Hematopoietic multipotent progenitor cell treated with erythropoietin and hydrocortisone succinate and interleukin-3 and kit ligand, for 6 days (in vitro differentiated cells): ENCODE measurements at places on chromosomes 2 and 18.

- DNase-seq = peak; percentile 42
Observed at GRCh38 chr18:26228562-26229260, 2.5 kb downstream of the TAF4B start.

DNA sequence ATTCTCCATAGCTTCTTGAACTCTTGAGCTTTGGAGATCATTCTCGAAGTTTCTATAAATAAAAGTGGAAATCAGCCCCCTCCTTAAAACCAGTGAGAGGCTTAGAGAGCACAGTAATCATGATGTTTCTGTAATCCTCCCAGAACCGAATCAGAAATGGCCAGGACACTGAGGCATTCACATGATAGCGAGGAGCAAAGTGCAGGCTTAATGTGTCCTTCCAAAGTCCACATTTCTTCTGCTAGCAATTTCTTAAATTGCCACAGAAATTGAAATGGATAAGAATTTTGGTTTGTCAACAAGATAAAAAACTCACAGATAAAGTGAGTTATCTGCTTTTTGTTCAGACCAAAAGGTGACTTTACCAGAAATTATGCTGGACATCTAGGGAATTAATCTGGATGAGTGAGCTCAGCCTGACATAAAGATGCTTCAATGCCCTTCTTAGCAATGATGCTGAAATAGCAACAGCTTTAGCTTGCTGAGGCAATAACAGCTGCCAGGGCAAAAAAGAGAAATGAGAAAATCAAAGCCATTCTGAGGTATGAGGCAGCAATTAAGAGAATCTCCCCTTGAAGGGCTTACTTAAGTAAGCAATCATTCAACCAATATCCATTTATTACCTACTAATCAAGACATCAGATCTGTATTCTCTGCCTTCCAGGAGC, 82.4 kb upstream of the PHLPP1 start:
- no peak for DNase-seq

- DNase-seq = no peak
Observed at GRCh38 chr2:204250692-204251091, 294.6 kb upstream of the PARD3B start.

DNA sequence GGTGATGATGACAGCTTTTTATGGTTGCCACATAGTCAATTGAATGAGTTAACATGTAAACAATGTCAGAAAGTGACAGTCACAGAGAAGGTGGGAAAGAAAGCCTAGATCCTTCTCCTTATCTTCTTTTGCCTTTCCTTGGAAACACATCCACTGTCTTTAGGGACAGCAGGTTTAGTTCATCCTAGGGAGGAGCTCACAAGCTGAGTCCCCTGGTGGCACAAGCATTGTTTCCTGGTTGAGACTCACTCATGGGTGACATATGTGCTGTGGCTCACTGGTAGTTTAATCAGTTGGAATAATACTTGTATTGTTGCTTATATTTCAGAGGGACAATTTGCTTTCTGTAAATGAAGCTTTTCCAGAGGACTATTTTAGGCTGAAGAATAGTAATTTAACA, 598.5 kb downstream of the CNTNAP5 start:
- DNase-seq = no peak

GRCh38 chr18:78970774-78971333, 8.8 kb upstream of the SALL3 start:
- no peak for DNase-seq

- no peak for DNase-seq
Observed at GRCh38 chr18:35352283-35352682, 8.1 kb upstream of the ZNF24 start.

DNA sequence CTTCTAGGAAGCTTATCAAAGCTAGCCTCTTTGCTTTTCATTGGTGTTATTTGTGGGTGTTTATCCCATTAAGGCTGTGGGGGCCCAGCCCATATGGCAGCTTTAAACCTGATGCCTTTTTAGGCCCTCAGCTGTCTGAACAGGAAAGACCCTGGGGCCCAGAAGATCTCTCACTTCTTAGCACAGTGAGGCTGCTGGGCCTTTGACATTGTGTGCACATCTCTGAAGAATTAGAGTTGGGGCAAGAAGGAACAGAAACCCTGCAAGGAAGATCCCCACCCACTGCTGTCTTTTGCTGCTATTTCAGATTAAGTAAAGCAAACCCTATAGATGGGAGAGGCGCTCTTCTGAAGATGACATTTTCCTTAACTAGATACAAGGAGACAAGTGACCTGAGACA, 250.0 kb downstream of the SMAD2 start:
- no peak for DNase-seq

GRCh38 chr2:3730646-3731045, 27.3 kb downstream of the DCDC2C start:
- DNase-seq = no peak

DNA sequence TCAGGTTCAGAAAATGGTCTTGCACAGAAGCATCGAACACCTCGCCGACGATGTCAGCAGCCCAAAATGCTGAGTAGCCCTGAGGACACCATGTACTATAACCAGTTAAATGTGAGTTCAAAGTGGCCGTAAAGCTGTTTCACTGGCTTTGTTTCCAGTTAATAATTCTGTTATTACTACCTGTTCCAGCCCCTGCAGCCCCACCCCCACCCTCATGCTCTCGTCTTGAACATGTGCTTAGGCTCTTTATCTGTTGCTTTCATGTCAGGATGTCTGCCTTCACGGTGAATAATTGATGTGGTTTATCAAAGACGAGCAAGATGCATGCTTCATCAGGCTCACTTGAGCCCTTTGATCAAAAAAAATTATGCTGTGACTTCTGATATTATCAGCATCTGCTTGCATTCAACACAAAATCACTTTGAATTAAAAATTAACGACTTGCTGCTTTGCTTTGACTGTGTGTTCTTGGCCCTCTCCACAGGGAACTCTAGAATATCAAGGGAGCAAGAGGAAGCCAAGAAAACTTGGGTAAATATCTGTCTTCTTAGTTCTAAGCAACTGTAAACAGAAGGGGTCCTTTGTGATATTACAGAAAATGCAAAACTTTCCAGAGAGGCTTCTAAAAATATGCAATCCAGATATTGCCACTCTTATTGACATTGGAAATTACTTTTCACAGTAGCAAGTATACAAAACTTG, 63.4 kb upstream of the SP5 start:
- no peak for DNase-seq

DNA sequence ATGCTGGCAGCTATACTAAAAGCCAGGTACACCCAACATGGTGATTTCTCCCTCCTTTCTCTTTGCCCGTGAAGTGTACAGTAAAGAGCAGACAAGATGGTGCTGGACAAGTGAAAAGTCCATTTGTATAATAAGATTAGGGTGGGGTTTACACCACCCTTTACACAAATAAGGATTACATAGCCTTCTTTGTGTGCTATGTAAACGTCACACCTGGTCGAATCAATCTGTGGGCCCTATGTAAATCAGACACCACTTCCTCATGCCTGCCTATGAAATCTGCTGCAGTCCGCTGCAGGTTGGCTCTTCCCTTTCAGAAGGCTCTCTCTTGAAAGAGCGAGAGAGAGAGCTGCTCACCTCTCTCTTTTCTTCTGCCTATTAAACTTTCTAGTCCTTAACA, 1054.3 kb upstream of the SLC39A10 start:
- no peak for DNase-seq

- no peak for DNase-seq
Observed at GRCh38 chr2:214135966-214136365, 274.9 kb upstream of the VWC2L start.

DNA sequence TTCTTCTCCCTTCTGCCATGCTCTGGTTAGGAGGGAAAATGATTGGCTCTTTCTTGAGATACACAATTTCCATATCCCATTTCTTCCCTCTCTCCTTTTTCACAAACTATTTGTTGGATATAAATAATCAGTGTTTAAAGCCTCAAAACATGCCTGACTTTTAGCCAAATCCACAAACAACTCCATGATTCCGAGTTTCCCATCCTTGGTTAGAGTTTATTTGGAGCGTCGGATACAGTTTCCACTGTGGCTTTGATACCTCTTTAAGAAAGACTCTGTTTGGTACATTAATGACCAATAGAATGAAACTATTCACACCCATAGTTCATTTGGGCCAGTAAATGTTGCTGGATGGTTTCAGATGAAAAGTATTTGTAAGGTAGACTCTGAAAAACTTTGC, 5.9 kb upstream of the FHL2 start:
- DNase-seq = no peak

- DNase-seq = no peak
Observed at GRCh38 chr18:39825485-39826150, 2129.4 kb upstream of the PIK3C3 start.

- no peak for DNase-seq
Observed at GRCh38 chr18:7248877-7249276, 18.0 kb downstream of the LRRC30 start.

DNA sequence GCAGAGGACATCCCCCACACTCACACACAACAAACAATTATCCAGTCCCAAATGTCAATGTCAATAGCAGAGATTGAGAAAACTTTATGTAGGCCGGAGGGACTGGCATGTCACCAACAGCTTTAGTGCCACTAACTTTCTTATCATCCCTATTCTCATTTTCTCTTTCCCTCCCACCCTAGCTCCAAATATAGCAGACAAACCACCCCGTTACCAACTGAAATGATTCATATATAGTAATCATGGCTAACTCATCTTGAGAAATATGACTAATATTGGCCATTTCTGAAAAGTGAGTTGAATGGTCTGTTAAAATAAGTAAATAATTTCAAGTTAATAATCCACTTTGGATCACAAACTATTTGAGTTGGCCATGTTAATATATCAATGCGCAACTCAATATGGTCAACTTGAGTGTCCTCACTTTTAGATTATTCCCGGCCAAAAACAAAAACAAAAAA, 242.1 kb upstream of the RND3 start:
- DNase-seq = no peak

- DNase-seq = no peak
Observed at GRCh38 chr2:207750345-207750744, 19.4 kb downstream of the FZD5 start.

- DNase-seq = no peak
Observed at GRCh38 chr2:55309446-55309845, 40.4 kb upstream of the MTIF2 start.

GRCh38 chr2:41242001-41242331, 790.1 kb upstream of the SLC8A1 start:
- no peak for DNase-seq

- DNase-seq = no peak
Observed at GRCh38 chr2:201219328-201220096, 36.6 kb downstream of the CASP10 start.

DNA sequence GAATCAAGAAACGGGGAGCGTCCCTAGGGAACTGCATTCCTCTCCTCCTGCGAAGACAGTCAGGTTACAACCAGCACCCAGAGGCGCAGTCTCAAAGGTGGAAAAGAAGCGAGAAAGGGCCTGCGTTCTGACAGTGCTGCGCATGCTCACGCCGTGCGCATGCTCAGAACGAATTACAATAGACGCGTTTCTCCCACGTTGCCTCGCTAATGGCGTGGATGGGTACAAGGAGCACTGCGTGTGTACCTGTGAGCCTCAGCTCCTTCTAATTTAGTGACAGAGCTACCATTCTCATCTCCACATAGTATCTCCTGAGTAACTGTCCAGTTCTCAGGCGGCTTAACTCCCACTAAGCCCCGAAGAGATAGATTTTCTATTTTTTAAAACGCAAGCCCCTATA, 448.8 kb downstream of the TXNL1 start:
- DNase-seq = no peak

- peak; percentile 80 for DNase-seq
Observed at GRCh38 chr2:64488050-64488974, 34.4 kb downstream of the LGALSL start.

GRCh38 chr2:129642526-129643043, 336.9 kb upstream of the RAB6C start:
- no peak for DNase-seq

GRCh38 chr2:233041722-233042323, 9.4 kb downstream of the NEU2 start:
- DNase-seq = no peak

- DNase-seq = no peak
Observed at GRCh38 chr2:188437537-188437936, 145.9 kb downstream of the GULP1 start.

GRCh38 chr2:157325786-157326185, at the start of gene ERMN:
TSS of gene ERMN (minus strand) at chr2:157325824. CDS start at chr2:157325642, 182 bp downstream.
- DNase-seq = no peak

DNA sequence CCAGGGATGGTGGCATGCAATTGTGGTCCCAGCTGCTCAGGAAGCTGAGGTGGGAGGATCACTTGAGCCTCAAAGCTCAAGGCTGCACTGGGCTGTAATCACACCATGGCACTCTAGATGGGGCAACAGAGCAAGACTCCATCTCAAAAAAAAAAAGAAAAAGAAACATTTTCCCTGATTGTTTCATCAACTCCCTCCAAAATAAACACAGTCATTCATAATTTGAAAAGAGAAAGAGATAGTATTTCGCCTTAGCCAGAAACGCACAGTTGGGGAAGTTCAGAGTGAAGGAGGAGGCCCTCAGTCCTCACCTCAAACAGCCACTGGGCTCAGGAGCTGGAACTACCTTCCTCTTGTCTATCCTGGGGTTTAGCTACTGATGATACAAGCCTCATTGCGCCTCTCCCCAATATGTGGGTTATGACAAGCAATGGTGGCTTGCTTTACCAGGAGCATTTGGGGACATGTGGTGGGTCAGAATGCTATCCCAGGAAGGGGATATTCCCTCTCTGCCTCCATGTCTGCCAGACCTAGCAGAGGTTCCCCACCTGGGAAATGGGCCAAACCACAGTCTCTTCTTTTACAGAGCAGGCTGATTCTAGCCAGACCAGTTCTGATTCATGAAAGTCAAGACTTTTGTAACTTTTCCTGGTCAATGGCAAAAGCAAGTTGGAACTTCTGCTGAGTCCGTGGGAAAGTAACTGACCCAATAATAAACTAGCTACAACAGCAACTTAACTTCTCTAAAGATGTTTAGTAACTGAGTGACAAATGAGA, 22.2 kb upstream of the TMEM87B start:
- DNase-seq = no peak

- no peak for DNase-seq
Observed at GRCh38 chr2:191645032-191645431, 32.9 kb upstream of the NABP1 start.

GRCh38 chr2:189287982-189288521, 108.5 kb upstream of the COL5A2 start:
- DNase-seq = peak; percentile 53

DNA sequence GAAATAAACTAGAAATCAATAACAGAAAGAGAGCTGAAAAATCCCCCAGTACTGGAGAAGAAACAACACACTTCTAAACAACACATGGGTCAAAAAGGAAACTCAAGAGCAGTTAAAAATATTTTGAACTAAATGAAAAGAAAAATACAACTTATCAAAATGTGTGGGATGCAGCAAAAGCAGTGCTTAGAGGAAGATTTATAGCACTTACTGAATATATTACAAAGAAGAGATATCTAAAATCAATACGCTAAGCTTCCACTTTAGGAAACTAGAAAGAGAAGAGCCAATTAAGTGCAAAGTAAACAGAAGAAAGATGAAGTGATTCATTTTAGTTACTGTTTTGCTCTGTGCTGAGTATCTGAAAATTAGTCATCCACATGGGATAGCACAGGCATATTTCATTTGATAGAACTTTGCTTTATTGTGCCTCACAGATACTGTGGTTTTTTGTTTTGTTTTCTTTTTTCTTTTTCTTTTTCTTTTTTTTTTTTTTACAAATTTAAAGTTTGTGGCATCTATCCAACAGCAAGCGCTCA, 17.0 kb downstream of the TGFA start:
- no peak for DNase-seq

- DNase-seq = no peak
Observed at GRCh38 chr2:45982096-45982495, 315.1 kb upstream of the EPAS1 start.
